GM04503 (cell line): ENCODE measurements at places on chromosomes 5 and 9.

GRCh38 chr9:70113403-70114022 lies 69.9 kb downstream of the MAMDC2 start:
- no peak for DNase-seq

GRCh38 chr5:176131771-176132170 lies 106.5 kb upstream of the SIMC1 start:
- no peak for DNase-seq

DNA sequence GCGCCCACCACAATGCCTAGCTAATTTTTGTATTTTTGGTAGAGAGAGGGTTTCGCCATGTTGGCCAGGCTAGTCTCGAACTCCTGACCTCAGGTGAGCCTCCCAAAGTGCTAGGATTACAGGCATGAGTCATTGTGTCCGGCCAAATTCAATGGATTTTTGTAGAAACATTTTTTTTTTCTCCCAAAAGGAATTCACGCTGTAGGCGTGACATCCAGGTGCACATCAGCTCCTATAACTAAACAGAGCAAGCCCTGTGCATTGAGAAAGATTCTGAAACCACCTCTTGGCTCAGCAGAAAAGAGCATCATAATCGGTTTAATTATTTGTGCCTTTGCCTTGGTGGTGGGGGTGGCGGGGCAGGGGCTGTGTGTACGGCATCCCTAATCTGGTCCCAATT lies 32.9 kb upstream of the DAB2IP start:
- DNase-seq = no peak

DNA sequence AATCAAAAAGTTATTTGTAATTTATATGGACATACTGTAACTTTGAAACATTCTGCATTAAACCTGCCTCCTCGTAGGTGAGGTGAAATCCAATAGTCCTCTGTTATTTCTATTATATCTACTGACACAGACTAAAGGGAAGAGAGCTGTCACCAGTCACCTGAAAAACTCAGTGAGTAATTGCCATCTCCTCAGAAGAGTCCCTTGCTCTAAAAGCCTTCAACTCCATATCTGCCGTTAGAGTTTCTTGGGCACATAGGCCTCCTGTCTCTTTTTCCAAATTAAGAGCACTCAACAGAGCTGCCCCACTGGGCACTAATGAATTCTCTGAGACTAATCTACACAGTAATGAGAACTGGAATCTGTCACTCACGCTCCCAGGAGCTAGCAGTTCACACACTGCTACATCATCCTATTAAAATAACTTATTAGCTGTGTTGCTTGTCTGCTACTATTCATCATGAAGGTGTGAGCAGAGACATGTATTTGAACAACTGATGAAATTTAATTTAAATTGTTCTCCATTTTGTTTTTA lies 67.3 kb upstream of the VCAN start:
- DNase-seq = no peak

DNA sequence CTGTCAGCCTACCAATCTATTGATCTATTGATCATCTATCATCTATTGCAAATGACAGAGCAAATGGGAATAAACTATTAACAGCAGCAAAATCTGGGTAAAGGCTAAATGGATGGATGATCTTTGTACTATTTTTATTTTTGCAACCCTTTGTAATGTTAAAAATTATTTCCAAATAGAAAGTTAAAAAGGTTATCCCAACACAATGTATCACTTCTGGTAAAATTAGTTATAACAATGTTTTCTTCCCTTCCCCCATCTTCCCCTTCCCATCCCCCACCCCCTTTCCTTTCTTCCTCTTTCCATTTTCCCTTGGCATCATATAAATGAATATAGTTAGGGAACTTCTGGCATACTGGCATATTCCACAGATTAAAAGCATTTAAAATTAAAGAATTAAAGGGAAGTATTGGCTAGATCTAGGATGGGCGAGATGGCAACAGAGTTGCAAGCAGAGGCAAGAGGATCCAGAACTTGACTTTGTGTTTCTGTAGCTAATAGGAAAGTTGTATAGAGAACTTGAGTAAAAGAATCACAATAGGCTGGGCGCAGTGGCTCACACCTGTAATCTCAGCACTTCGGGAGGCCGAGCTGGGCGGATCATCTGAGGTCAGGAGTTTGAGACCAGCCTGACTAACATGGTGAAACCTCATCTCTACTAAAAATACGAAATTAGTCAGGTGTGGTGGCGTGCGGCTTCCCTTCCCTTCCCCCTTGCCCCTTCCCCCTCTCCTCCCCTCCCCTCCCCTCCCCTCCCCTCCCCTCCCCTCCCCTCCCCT lies 66.6 kb upstream of the TAF11L2 start:
- no peak for DNase-seq

DNA sequence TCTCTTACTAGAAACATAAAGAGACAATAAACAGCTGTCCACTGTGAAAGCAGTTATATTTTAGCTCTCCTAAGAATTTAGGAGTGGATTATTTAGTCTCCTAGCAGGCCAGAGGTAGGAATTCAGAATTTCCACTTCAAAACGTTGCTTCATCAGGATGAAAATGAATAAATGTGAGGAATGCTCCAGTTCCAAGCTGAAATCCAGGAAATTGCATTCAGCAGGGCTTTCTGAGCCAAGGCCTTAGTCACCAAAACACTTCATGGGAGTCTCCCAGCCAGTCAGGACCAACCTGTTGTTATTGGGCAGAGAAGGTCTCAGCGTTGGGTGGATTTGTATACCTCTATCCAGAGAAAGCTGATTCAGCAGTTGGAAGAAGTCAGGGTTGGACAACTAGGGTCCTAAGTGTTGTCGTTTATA lies 1040.3 kb downstream of the TLE1 start:
- no peak for DNase-seq

DNA sequence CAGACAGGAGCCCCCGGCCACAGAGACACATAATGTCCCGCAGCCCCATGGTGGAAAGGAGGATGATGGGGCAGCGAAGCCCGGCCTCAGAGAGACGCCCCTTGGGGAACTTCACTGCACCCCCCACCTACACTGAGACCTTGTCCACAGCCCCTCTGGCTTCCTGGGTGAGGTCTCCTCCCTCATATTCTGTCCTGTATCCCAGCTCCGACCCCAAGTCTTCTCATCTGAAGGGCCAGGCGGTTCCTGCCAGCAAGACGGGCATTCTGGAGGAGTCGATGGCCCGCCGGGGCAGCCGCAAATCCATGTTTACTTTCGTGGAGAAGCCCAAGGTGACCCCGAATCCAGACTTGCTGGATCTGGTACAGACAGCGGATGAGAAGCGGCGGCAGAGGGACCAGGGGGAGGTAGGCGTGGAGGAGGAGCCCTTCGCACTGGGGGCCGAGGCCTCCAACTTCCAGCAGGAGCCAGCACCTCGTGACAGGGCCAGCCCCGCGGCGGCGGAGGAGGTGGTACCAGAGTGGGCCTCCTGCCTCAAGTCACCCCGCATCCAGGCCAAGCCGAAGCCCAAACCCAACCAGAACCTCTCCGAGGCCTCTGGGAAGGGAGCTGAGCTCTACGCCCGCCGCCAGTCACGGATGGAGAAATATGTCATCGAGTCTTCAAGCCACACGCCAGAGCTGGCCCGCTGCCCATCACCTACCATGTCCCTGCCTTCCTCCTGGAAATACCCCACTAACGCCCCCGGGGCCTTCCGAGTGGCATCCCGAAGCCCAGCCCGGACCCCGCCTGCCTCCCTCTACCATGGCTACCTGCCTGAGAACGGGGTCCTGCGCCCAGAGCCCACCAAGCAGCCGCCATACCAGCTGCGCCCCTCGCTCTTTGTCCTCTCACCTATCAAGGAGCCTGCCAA lies 8.9 kb downstream of the SYNPO start:
- DNase-seq = no peak

DNA sequence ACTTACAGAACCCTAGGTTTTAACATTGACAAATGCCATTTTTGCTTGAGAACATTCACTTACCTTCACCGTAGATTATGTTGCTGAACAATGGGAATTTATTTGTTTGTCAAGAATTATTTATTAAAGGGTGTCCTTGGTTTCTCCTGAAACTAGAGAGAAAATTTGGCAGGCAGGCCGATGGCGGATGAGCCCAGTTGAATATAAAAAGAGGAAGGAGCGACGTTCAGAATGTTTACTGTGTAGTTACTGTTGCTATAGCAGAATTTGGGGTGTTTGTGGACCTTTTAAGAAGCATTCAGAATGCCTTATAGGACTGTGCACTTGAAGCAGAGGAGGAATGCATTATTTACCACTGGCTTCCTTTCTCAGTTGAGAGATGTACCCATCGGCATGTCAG lies 268.2 kb downstream of the CDH10 start:
- DNase-seq = no peak

- no peak for DNase-seq
Measured at GRCh38 chr9:100473276-100474081, 530 bp downstream of the TMEFF1 start.

DNA sequence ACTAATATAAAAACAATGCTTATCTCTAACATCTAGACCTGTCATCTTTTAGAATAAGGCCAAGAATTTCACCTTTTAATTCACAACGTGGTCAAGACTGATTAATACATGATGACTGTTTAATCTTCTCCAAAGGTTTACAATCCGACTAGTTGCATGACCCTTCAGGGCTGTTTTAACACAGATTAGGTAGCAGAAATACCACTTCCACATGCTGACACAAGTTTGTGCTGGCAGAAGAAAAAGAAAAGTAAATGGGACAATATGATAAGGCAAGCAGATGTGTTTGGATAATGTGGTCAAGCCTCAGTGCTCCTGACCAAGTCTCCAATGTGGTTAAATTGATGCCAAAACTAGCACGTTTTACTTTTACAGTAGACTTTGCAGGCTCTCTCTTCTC lies 31.1 kb downstream of the SEMA6A start:
- no peak for DNase-seq

GRCh38 chr9:108913391-108913790 lies 20.5 kb downstream of the ELP1 start:
- DNase-seq = no peak

DNA sequence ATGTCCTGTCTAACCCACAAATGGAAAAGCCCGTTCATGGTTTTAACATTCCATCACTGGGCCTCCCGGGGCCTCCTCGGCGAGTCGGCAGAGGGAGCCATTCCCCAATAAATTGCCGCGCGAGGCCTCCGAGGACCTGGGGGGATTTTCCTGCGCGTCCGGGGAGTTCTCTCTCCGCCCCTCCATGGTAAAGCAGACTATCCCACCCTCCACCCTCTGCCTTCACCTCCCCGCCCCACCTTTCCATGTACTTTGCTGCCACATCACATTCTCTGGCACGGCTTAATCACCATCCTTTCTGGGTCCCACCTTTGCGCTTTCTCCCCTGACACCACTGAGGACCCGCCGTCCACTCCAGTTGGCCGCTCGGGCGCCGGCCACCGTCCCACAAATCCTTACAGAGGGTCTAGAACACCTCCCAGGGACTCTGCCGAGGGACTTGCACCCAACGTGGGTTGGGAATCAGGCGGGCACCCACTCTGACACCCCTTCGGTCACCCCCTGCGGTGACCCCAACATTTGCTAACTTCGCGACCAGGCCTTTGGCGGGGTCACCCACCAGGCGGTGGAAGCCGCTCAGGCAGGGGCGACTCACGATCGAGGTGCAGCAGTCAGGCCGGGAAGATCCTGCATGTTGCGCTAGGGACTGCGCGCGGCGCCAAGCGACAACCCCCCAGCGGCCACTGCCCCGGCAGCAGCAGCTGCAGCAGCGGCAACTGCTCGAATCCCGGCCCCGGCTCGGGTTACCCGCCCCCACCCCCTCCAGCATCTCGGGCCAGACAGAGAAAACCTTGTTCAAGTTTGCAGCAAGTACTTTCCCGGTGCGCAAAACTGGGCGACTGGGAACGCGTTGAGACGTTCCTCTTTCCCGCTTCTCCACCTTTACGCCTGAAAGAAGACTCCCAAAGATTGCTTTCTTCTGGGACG lies at the start of gene MEGF10:
Gene MEGF10, plus strand, starts transcription at position 778 of the 927 bp plus-strand sequence. CDS start 40,513 bp downstream, outside the sequence.
- no peak for DNase-seq

- DNase-seq = no peak
Measured at GRCh38 chr5:61298066-61298465, 34.0 kb upstream of the ZSWIM6 start.

- no peak for DNase-seq
Measured at GRCh38 chr9:124392254-124392870, 22.9 kb downstream of the PSMB7 start.

DNA sequence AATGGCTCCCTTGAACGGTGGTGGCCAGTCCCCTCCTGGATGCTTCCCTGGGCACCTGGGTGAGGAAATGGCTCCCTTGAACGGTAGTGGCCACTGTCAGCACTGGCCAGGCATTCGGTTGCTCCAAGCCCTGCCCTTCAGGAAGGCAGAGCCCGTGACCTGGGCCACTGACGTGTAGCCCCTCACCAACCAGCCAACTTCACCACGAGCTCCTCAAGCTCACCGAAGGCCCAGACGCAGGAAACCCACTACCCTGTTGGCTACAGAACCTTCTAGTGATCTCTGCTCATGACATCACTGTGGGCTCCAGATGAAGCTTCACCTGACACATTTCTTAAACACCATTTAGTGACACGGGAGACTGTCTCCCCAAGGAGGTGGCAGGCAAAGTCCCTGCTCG lies 9.2 kb downstream of the SLC6A3 start:
- no peak for DNase-seq

DNA sequence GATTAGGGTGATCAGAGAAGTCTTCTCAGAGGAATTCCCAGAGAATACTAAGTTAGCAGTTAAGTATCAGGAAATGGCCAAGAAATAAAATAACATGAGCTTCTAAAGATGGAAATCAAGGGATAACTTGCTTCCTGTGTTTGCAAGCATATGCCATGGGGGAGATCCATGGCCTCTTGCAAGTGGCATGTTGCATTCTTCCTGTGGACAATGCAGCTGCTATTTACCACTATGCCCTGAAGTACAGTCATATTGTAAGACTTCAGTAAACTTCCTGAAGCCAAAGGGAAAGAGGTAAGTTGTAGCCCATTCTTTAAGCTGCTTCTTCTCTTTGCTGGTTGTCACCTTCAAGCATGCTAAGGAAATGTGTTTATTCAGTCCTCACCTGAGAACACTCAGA lies 154.7 kb upstream of the RUSC2 start:
- no peak for DNase-seq

GRCh38 chr5:6281818-6282217 lies 96.5 kb downstream of the MED10 start:
- DNase-seq = no peak

DNA sequence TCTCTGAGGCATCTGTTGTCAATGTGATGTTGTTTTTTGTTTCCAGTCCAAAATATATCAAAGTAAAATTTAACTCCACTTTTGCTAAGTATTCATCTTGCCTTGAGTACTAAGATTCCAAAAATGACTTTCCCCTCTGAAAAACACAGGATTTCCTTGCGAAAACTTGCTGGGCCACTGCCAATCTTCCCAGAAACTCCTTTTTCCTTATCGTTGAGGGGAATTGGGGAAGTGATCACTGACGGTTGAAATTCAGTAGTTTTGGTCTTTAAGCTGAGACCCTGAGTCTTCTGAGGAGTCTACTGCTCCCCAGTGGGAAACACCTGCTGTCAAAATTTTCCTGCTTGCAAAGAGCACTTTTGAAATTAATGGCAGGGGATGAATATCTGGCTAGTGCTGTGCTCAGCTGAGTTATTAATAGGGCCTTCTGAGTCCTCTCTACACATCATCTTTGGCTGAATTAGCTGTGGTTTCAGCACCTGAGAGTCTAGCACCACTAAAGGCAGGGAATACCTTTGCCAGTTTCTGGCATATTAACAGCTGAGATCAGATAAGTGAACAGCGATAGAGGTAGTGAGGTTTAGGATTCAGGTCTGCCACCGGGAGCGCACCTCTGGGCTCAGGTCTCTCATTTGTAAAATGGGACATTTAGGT lies 18.0 kb downstream of the TLR4 start:
- no peak for DNase-seq

GRCh38 chr5:39148983-39149534 lies 70.3 kb downstream of the FYB1 start:
- DNase-seq = no peak

- DNase-seq = no peak
Measured at GRCh38 chr9:127020036-127020801, 102.2 kb downstream of the ANGPTL2 start.

- DNase-seq = no peak
Measured at GRCh38 chr5:15282611-15283010, 217.4 kb upstream of the FBXL7 start.
